Head of caudate nucleus (tissue), 42 donors: ENCODE measurements at places on chromosomes 7 and 10.

GRCh38 chr10:127904311-127905000, 2.4 kb upstream of the PTPRE start:
- no peak for DNase-seq

GRCh38 chr10:124874-125273, 10.4 kb upstream of the ZMYND11 start:
- no peak for DNase-seq

GRCh38 chr7:40673285-40673684, 538.5 kb downstream of the SUGCT start:
- no peak for DNase-seq

- no peak for DNase-seq
These were observed 1.8 kb downstream of the EBF3 start for GRCh38 chr10:129962031-129962871.

- no peak for DNase-seq
These were observed 12.7 kb downstream of the PLEKHA8 start for GRCh38 chr7:30040938-30041337.
